ENCODE measurements at places on chromosomes 11 and 22. TPM values are rescaled to one million over a fixed set of nuclear protein-coding genes. Genes with fewer than 3 reads are reported as not detected.

PAMR1 gene
- polyA plus RNA-seq: 7.8 TPM

SUN2 gene
- 44.4 TPM for polyA plus RNA-seq

GLYATL1 gene
- 0.58 TPM for polyA plus RNA-seq

OR8D1 gene
- polyA plus RNA-seq: 0.01 TPM

DNA sequence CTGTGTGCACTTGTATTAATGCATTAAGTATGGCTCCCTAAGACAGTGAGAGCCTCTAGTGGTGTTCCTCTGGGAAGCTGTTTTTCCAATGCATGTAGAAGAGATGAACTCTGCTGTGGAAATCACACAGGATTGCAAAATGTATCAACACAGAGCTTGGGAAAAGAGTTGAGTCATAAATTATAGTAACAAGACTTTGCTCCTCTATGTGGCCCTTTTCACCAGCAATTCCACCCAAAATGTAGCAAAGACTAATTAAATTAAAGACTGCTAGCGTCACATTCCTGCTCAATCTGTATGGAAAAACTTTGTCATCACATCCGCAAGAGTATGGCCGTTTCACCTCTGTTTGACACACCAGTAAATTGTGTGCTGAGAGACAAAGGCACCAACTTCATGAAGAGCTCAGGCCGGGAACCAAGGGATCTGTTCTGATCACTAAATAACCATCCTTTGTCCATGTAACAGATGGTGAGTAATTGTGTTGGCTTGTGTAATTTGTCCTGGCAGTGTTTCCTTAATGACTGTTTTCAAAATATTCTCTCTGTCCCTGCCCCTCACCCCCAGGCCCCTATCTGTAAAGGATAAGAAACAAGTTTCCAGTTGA lies 209.2 kb upstream of the SORL1-AS1 start:
- peak; percentile 10 for DNase-seq
